Hepatocyte (in vitro differentiated cells): ENCODE measurements at places on chromosomes 4 and X. TPM values are rescaled to one million over a fixed set of nuclear protein-coding genes. Genes with fewer than 3 reads are reported as not detected.
A peak's percentile ranks its signal among the peaks of the same experiment; 100 is the strongest.

The SSX1 gene
- total RNA-seq = not detected in 2 replicates

The GPAT3 gene
- 4.4 and 8.9 TPM in 2 replicates for total RNA-seq

The FAAH2 gene
- total RNA-seq = 6.9 and 10.1 TPM in 2 replicates

The MND1 gene
- 4.3 and 5.8 TPM in 2 replicates for total RNA-seq

- H3K27ac ChIP-seq = no peak overlapping the region
- DNase-seq = no peak
- H3K4me1 ChIP-seq = no peaks in the 10 kb centered on the region
- no peak overlapping the region for H3K4me3 ChIP-seq
- H3K27me3 ChIP-seq = no peaks in the 10 kb centered on the region
Measured at GRCh38 chr4:32890398-32890797, 2170.2 kb downstream of the PCDH7 start.

DNA sequence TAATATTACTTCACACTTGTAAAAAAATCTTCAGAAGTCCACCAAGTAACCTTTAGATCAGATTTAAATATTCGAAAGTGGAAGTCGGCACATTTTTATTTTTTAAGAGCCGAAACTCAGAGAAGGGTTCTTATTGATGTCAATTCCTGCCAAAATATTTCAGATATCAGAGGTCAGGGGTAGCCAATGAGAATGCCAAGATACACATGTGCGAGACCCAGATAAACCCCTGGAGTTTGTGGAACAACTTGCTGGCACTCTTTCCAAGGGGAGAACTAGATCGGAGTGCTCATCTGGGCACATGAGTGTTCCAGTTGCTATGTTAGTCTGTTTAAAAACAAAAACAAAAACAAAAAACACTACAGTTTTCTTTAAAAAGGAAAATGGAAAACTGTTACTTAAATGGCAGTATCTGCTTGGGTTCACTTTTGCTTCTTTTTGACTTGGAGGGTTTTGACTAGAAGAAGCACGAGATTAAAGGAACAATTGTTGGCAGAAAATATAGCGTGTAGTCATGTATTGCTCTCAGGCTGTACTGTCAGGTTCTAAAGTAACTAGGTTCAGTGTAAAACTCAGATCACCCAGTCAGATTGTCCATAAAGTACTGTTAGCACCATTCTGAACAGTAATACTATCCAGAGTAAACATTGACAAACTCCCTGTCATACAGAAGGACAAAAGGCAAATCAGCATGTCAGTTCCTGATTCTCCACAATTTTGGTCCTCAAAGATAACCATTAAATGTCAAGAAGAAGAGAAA, 188.0 kb upstream of the PACRGL start:
- no peak overlapping the region for H3K4me3 ChIP-seq
- H3K27ac ChIP-seq = peak overlapping the region; percentile 23
- H3K4me1 ChIP-seq = peaks cover 11% of the 10 kb centered on the region
- no peaks in the 10 kb centered on the region for H3K27me3 ChIP-seq

DNA sequence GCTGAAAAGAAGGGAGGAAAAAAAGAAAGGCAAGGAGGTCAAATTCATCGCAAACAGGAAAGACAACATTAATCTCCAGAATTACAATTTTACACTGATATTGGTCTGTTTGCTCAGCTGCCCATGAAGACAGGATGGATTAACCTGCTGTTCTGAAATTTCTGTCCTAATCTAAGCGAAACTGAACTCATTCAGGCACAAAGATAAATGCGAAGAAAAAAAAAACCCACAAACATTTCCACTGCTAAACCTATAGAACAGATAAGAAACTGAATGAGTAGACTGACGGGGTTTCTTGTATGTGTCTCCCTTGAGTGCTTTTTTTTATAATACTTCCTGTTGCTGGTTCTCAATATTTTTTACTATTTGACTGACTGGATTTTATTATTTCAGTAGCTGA, 251.8 kb upstream of the FTHL17 start:
- DNase-seq = no peak
- no peak overlapping the region for H3K4me3 ChIP-seq
- no peaks in the 10 kb centered on the region for H3K4me1 ChIP-seq
- H3K27me3 ChIP-seq = no peaks in the 10 kb centered on the region
- H3K36me3 ChIP-seq = no peaks in the 10 kb centered on the region
- no peak overlapping the region for H3K27ac ChIP-seq

GRCh38 chr4:159298502-159298901, 195.6 kb downstream of the RAPGEF2 start:
- H3K27me3 ChIP-seq = no peaks in the 10 kb centered on the region
- H3K4me3 ChIP-seq = no peak overlapping the region
- H3K4me1 ChIP-seq = no peaks in the 10 kb centered on the region
- no peak overlapping the region for H3K27ac ChIP-seq
- DNase-seq = no peak

- H3K27me3 ChIP-seq = no peaks in the 10 kb centered on the region
- no peaks in the 10 kb centered on the region for H3K36me3 ChIP-seq
- no peak for DNase-seq
- no peak overlapping the region for H3K27ac ChIP-seq
Measured at GRCh38 chrX:112056886-112057285, 25.7 kb downstream of the TRPC5 start.

DNA sequence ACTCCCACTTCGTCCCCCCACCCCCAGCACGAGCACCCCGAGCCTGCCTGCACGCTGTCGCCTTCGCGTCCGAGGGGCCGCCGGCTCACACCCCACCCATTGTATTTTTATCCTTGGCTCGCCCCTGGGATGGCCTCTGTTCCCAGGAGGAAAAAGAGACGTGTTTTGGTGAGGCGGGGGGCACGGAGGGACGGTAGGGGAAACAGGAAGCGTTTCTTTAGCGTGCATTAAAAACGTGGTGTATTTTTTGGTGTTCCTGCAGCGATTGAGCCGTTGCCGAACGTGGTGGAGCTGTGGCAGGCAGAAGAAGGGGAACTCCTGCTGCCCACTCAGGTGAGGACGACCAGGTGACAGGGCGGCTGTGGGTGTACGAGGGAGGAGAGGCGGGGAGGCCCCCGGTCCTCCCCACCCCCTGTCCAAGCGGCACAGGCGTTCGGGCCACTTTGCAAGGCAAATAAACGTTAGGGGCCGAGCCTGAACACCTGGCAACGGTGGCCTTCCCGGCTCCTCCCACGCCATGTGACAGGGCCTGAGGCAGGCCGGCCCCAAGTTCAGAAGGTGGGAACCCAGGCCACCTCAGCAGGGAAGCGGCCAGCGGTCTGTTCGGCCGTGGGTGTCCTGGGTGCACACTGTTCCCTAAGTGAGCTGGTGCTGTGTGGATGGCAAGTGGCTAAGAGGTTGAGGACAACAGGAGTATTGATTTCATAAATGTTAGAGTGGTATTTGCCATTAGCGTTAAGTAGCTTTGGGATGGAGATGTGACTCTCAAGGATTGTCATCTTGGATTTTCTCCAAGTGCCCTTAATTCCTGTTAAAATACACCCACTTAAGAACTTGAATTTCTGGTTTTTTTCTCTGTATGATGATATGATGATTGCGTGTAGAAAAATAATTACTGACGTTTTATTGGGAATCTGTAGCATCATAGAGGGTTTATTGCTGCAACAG, 1.1 kb downstream of the TMEM131L start:
- DNase-seq = peak; percentile 77
- H3K36me3 ChIP-seq = no peaks in the 10 kb centered on the region
- H3K27ac ChIP-seq = peak overlapping the region; percentile 69
- H3K4me1 ChIP-seq = no peaks in the 10 kb centered on the region
- H3K27me3 ChIP-seq = peaks cover 3% of the 10 kb centered on the region
- H3K4me3 ChIP-seq = peak overlapping the region; percentile 92

GRCh38 chrX:81414630-81415029, 212.7 kb downstream of the SH3BGRL start:
- no peaks in the 10 kb centered on the region for H3K4me1 ChIP-seq
- no peak overlapping the region for H3K4me3 ChIP-seq
- H3K36me3 ChIP-seq = no peaks in the 10 kb centered on the region

- no peaks in the 10 kb centered on the region for H3K36me3 ChIP-seq
- H3K27ac ChIP-seq = peak within 1 kb of the TSS; percentile 87
- peak within 1 kb of the TSS; percentile 75 for H3K4me3 ChIP-seq
- peak; percentile 92 for DNase-seq
- peaks cover 13% of the 10 kb centered on the region for H3K4me1 ChIP-seq
Measured at GRCh38 chr4:40749717-40750460, at the start of gene NSUN7. Gene NSUN7 (plus strand): TSS chr4:40749955. CDS start chr4:40750694, 739 bp downstream.
